Stimulated activated CD4-positive, alpha-beta T cell treated with anti-CD3 and anti-CD28 coated beads, Interleukin-12 subunit alpha, Interleukin-12 subunit beta, amount 100 ng/mL, for 4 hours (primary cell): ENCODE measurements at places on chromosomes 12 and 14.

GRCh38 chr12:99453836-99454538 lies 193.6 kb upstream of the GARIN6 start:
- DNase-seq = no peak

DNA sequence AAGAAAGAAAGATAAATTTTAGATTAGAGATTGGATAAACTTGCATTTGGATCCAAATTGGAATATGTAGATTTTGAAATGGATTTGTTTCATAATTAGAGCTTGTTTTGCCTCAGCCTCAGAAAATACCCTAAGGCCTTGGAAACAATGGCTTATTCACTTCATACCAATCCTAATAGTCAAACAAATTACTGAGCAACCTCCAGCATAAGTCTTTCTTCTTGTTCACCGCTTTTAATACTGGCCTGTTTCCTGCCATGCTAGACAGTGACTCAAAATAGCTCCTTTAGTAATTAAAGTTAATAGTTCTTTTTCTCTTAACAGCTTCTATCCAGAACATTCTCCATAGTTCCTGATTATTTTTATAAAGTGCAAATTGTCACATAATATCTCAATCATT lies 110.9 kb upstream of the DNM1L start:
- DNase-seq = no peak

DNA sequence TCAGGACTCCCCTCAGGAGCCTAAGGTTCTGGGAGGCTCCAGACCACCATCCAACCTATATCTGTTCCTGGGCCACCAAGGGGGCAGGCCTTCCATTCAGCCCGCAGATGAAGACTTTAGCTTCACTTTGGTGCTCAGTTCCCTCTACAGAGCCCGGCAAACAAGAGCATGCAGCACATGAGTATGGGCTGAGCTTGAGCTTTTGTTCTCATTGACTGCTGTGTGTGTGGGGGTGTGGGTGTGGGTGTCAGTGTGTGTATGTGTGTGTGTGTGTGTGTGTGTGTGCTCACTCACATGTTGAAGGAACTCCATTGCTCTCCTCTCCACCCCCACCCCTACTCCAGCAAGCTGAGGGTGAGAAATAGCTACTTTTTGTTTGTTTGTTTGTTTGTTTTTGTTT lies 219.1 kb downstream of the ZFP36L1 start:
- no peak for DNase-seq

- DNase-seq = no peak
Measured at GRCh38 chr14:88546621-88547385, 8.0 kb downstream of the PTPN21 start.

- DNase-seq = no peak
Measured at GRCh38 chr12:6639151-6639801, 3.5 kb upstream of the LPAR5 start.

- no peak for DNase-seq
Measured at GRCh38 chr14:64296561-64296960, 2.4 kb upstream of the ESR2 start.

- no peak for DNase-seq
Measured at GRCh38 chr14:101412739-101413138, 148.6 kb upstream of the DIO3 start.

- DNase-seq = no peak
Measured at GRCh38 chr12:85509081-85509856, 229.2 kb downstream of the ALX1 start.

GRCh38 chr12:87642245-87642644 lies 387.0 kb downstream of the C12orf50 start:
- DNase-seq = no peak

GRCh38 chr12:25404955-25405354 lies 148.1 kb downstream of the LMNTD1 start:
- DNase-seq = no peak

GRCh38 chr14:79016828-79017505 lies 846.8 kb downstream of the NRXN3 start:
- DNase-seq = no peak

DNA sequence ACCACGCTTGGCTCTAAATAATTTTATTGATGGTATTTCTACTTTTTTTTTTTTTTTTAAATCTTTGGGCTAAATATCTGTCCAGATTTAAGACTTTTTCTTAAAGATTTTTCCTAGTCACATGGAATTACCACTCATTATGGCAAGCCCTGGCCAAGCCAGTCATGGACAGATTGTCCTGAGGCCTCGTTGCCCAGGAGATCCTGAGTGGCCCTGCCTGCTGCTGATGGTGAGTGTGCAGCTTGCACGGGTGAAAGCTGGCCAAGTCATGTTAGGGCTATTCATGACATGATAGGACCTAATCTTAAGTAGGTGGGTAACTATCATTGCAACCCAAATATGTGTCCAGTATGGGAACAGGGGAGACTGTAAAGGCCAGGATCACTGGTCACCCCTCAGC lies 27.8 kb downstream of the GUCY2C start:
- DNase-seq = no peak
